ENCODE measurements at places on chromosomes 13 and 19.

GRCh38 chr13:21364916-21365315, 94.2 kb downstream of the ZDHHC20 start:
- DNase-seq, result no peak

DNA sequence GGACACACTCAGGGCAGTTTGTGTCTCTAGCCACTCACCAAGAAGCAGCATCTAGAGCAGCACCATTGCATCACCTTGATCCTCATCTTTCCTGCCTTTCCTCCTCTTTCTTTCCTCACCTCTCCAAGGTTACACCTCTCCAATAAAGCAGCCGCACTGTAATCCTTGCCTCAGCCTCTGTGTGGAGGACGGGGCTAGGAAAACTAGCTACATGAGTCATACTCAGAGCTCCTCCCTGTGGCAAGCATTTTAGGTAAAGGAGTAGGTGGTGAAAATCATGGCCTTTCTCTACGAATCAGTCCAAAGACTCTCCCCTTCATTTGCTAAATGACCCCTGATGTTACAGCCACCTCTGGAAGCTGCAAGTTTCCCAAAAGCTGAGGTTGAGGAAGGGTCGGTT, 108.9 kb downstream of the DNAJC15 start:
- DNase-seq, result no peak

DNA sequence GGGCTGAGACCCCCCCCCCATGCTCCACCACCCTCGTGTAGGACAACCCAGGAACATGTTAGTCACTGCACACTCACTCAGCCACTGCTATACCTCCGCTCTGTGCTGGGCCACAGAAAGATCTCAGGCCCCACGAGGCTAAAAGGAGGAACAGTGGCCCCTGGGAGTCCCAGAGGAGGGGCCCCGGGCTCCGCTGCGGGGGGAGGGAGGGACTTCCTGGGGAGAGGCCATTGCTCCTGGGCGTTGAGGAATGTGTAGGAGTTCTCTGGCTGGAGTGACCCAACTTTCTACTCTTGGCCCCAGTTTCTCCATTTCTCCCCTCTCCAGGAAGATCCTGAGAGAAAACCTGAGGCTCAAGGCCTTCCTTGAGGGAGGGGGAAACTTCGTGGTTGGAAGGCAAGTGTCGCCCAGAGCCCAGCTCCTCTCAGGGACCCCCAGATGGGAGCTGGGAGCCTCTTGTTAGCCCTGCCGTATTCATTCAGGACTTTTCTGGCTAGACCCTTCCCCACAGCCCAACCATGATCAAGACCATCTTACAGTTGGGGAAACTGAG, 13.6 kb downstream of the ONECUT3 start:
- DNase-seq, result no peak

- no peak for DNase-seq
Measured at GRCh38 chr13:77375560-77376108, 48.7 kb upstream of the MYCBP2 start.

GRCh38 chr19:17103177-17103576, 27.6 kb downstream of the MYO9B start:
- DNase-seq, result no peak

- DNase-seq, result no peak
Measured at GRCh38 chr13:101417043-101417406, 717 bp upstream of the NALCN start.
